ENCODE measurements at places on chromosomes 12 and 14.

DNA sequence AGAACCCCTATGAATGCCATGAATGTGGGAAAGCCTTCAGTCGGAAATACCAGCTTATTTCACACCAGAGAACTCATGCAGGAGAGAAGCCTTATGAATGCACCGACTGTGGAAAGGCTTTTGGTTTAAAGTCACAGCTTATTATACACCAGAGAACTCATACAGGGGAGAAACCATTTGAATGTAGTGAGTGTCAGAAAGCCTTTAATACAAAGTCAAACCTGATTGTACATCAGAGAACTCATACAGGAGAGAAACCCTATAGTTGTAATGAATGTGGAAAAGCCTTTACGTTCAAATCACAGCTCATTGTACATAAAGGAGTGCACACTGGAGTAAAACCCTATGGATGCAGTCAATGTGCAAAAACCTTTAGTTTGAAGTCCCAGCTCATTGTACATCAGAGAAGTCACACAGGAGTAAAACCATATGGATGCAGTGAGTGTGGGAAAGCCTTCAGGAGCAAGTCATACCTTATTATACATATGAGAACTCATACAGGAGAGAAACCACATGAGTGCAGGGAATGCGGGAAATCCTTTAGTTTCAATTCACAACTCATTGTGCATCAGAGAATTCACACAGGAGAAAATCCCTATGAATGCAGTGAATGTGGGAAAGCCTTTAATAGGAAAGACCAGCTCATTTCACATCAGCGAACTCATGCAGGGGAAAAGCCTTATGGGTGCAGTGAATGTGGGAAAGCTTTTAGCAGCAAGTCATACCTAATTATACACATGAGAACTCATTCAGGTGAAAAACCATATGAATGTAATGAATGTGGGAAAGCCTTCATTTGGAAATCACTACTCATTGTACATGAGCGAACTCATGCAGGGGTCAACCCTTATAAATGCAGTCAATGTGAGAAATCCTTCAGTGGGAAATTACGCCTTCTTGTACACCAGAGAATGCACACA lies 22.3 kb downstream of the ZNF268 start:
- peak; percentile 27 for DNase-seq

- no peak for DNase-seq
Measured at GRCh38 chr12:70044167-70044566, 199.1 kb upstream of the CNOT2 start.

DNA sequence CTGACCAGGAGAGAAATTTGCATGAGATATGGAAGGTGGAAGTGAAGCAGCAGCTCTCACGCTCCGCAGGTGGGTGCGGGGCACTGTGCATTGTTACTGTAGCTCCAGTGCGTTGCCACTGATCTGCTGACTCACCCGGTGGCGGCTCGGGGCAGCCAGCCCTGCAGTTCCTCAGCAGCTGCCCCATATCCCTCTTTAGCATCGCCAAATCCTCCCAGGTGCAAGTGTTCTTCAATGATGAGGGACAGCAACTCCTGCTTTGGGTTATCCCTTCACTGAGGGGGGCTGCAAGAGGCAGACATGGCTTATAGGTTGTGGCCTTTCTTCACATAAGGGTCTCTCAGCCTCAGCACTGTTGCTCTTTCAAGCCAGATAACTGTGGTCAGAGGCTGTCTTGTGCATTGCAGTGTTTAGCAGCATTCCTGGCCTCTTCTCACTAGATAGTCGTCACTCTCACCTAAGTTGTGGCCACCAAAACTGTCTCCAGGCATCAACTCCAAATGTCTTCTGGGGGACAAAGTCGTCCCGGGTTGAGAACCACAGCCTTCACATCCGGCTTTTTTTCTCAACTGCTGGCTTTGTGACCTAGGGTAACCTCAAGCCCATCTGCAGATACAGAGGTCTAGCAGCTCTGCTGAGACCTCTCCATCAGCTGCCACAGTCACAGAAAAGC lies 180.8 kb downstream of the EFCAB11 start:
- DNase-seq: peak; percentile 68

DNA sequence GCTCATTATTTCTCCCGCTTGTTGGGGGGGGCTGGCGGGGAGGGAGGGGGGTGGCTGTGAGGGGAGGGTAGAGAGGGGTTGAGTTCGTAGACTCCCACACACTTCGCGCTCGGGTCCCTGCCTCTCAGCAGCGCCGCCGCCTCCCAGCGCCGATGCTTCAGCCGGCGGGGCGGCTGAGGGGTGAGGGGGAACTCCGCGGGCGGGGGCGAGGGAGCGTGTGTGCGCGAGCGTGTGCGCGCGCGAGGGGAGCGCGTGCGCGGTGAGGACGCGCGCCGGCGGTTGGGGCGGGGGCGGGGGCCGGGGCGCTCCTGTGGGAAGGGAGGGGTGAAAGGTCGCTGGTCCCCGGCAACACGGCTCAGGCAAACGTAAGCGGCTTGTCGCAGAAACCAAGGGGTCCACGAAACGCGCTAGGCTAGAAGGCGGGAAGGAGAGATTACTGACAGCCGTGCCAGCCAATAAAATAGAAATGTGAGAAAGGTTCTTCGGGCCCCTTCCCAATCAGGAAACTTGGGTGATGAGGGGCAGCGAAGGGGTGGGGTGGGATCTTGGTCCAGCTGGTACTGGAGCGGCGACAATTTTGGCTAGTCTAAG lies 343 bp upstream of the NOVA1 start:
- DNase-seq: peak; percentile 91

DNA sequence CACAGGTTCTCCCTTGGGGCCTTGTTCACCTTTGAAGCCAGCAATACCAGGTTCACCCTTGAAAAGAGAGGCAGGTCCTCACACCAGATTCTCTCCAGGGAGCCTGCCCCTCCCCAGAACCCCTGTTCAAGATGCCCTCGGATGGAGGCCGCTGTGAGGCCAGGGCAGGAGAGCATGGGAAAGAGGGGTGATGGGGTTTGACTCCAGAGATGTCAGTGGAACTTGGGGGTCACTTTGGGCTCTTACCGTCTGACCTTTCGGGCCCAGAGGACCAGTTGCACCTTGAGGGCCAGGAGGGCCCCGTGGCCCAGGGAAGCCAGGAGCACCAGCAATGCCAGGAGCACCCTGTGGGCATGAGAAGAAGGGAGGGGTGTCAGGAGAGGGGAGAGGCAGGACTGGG lies 17.4 kb downstream of the COL2A1 start:
- DNase-seq: no peak

- no peak for DNase-seq
Measured at GRCh38 chr12:53603196-53603595, 23.0 kb downstream of the ATF7 start.

- DNase-seq: no peak
Measured at GRCh38 chr14:59297071-59297776, 108.8 kb downstream of the DAAM1 start.

DNA sequence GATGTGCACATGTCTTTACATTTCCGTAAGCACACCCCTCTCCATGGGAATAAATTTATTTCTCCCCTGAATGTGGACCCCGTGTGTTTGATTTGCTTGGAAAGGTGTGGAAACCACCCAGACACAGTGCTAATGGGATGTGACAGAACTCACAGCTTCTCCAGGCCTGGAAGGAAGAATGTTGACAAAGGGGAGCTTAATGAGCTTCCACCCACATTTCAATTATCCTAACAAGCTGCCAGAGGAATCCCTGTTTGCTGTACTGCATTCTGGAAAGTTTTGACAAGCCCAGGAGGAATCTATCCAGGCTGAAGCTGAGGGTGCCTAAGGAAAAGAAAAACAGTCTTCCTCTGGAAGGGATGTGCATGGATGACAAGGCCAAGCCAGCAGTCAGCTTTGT lies 51.2 kb upstream of the CCDC60 start:
- DNase-seq: no peak

DNA sequence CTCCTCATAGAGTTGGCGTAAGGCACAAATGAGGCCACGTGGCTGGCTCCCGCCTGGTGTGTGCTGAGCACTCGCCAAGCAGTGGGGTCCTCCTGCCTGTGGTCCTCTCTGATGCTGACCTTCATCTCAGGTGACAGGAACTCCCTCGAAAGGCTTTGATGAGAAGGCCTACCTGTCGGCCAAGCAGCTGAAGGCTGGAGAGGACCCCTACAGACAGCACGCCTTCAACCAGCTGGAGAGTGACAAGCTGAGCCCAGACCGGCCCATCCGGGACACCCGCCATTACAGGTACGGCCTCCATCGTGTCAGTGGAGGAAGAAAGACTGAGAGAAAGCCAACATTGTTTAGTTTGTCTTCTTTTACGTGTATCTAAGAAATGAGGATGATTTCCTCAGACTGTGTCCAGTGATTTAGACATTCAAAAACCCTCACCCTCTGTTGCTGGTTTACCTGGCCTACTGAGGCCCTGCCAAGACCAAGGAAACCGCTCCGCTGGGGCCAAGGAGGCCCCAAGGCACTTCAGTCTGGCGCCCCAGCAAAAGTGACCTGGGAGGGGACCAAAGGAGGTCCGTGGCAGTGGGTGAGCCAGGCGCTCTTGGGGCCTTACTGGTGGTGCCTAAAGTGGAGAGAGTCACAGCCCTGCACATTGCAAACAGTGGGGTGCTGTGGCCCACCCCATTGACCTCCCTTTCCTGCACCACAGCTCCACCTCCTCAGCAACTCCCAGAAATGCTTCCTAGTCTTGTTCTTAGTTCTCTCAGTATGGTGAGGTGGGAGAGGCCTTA lies 60.8 kb downstream of the GALNT16 start:
- no peak for DNase-seq

- DNase-seq: no peak
Measured at GRCh38 chr12:85821759-85822158, 14.4 kb downstream of the RASSF9 start.

DNA sequence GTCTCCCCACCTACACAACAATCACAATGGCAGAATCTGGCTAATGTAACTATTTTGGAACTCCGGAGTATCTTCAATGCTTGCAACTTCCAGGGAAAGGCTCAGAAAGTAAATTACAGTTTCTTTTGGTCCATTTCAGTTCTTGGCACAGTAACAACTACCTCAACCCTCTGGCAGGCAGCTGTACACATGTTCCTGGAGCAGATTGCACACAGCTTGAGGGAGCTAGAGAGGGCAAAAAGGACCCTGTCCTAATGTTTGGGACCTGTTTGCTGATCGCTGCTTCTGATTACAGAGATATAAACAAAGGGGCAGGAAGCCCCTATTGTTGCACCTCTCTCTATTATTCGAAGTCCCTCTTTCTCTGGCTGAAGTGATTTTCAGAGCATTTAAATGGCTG lies 35.2 kb upstream of the SLC38A1 start:
- no peak for DNase-seq

DNA sequence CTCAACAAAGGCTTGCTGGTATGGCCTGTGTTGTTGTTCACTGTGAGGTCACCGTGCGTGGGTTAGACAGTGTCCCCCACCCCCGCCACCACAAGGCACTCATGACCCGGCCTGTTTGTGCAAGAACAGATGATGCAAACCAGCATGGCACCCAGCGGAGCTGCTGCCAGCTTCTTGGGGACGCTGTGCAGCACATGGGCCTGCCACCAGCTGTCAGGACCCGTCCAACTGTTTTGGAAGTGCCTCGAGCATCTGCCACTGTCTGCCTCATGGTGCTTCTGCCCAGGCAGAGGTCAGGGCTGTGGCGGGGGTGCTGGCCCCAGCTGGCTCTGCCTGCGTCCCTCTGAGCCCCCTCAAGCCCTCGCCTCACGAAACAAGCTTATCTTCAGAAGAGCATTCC lies 1.5 kb downstream of the ASB2 start:
- no peak for DNase-seq

- no peak for DNase-seq
Measured at GRCh38 chr12:116656306-116656705, 81.6 kb downstream of the SPRING1 start.

DNA sequence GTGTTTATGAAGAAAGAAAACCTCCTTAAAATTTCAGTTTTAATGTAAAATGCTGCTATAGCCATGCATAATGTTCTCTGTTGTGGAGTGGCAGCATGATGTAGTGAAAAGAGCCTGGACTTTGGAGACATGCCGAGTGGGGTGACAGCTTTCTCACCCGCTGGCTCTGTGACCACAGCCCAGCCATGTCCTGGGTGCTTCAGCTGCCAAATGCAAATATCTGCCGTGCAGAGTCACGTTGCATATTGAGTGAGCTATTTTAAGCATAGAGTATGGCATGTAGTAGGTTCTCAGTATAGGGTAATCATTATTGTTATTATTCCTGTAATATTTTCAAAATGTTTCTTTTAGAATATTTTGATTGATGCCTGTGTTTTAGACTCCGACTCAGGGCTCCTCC lies 15.5 kb upstream of the TCTN2 start:
- no peak for DNase-seq

GRCh38 chr12:132237772-132238487 lies 91.5 kb downstream of the GALNT9 start:
- DNase-seq: no peak

DNA sequence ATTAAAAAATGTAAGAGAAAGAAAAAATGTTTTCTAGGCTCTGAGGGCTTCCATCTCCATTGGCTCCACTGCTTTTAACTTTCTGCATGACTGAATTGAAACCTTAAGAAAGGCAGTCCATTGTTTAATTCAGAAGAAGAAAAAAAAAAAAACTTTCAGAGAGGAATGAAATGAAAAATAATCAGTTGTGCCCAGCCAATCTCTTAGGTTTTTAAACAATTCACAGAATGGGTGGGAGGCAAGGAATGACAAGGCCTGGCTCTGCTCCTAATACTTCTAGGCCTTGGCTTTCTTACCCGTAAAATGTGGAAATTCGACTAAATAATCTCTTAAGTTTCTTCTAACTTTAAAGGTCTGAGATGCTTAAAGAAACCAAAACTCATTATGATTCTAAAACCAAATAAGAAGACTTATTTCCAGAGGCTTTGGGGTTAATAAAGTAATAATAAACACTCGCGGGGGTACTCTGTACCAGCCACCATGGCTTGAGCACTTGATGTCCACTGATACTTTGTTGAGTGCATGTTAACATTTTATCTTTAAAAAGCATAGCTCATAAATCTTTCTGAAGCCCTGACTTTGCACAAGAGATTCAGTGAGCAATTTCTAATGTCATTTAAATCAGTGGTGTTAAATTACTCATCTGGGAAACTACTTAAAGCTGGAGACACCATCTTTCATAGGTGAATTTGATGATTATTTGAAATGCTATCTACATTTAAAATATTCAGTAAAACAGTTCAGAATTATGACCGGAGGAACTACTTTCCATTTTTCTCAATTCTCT lies 49.6 kb downstream of the STON2 start:
- no peak for DNase-seq

GRCh38 chr14:97336179-97336578 lies 539.0 kb downstream of the VRK1 start:
- DNase-seq: no peak

DNA sequence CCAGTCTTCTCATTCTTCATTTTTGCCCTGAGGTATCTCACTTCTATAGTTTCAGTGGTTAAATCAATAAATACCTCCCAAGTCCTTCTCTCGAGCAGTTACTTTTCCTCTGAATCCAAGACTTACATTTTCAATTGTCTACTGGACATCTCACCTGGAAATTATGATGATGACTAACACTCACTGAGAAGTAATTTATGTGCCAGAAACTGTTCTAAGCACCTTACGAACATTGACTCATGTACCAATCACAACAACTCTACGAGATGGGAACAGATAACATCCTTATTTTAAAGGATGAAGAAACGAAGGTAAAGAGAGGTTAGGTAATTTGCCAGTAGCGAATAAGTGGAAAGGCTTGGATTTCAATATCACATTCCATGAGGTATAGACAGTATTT lies 94.1 kb downstream of the EML5 start:
- no peak for DNase-seq
